Head of caudate nucleus (tissue), 42 donors: ENCODE measurements at places on chromosomes 5 and 9.

- no peak for DNase-seq
Measured at GRCh38 chr9:4386819-4387218, 87.0 kb upstream of the GLIS3 start.

DNA sequence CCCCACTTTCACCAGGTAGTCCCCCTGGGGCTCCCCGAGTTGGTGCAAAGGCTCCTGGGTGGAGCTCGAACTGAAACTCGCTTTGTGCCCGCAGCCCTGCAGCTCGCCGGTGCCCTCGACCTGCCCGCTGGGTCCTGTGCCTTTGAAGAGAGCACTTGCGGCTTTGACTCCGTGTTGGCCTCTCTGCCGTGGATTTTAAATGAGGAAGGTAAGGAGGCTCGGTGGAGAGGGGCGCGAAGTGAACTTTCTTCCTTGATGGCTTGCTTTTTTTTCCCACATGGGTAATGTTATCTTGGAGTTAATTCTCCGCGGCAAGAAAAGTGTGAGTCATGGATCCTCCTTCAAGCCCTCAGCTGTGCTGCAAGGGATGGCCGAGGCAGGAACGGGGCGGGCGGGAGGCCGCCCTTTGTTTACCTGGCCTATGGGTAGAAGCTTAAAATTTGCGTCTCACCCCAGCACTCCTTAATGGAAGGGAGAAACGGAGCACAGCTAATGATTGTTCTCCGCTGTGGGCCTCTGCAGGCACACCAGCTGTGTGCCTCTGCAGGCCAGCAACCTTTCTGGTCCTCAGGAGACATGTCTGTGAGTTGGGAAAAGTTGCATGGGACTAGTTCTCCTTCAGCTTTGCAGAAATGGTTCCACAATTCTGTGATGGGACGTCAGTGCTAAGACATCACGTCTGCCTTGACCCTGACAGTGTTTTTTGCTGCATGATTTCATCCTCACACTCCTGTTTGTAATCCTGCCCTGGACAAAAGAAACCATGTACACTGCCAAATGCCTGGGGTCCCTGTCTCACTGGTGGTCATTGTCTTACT lies 1.1 kb downstream of the MAMDC2 start:
- DNase-seq = no peak

DNA sequence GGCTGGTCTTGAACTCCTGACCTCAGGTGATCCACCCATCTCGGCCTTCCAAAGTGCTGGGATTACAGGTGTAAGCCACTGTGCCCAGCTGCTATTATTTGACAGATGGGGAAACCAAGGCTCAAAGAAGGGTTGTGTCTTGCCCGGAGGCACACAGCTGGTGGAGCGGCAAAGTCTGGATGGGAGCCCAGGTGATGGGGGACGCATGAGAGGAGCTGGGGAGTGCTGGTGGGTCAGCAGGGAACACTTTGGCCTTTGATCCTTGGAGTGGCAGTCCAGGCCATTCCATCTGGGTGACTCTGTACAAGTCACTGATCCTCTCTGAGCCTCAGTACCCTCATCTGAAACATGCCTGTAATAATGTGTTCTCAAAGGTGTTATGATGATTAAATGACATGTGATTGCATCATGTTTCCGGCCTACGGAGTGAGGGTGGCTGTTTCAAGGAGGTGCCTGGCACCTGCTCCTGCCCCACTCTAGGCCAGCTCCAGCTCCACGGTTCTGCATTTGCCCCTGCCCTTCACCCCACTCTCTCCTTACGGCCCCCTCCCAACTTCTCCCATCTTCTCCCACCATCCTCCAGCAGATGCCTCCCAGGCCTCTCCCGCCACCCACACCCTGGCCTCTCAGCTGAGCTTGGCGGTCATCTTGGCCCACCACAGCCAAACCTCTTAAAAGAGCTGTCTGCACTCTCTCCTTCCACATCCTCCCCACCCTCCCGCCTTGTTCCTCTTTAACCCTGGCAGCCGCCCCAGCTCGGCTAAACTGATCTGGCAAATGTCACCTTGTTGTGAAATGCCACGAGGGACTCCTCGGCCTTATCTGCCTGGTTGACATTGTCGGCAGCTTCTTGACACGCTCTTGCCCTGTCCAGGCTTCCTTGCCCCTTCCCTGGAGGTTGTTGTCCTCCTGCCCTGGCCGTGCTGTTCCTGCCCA lies 5.5 kb upstream of the DBN1 start:
- DNase-seq = peak; percentile 30

GRCh38 chr5:173233347-173234128 lies 1.5 kb downstream of the NKX2-5 start:
- DNase-seq = no peak
